ENCODE measurements at places on chromosomes 5 and 9. TPM values are rescaled to one million over a fixed set of nuclear protein-coding genes. Genes with fewer than 3 reads are reported as not detected.

SGCD gene
- 26.6 TPM for total RNA-seq

GOLGA2 gene
- 84.7 TPM for total RNA-seq

HK3 gene
- total RNA-seq: 11.3 TPM

SLC1A3 gene
- 5.2 TPM for total RNA-seq

ENG gene
- total RNA-seq: 76.0 TPM

FASTKD3 gene
- 13.3 TPM for total RNA-seq

CDKN2B gene
- total RNA-seq: 0.29 TPM

SPINK7 gene
- total RNA-seq: not detected

SLC45A2 gene
- total RNA-seq: 0.23 TPM

ZNF622 gene
- 14.5 TPM for total RNA-seq

CORO2A gene
- total RNA-seq: 1.4 TPM

NANS gene
- total RNA-seq: 26.4 TPM

UBAP2 gene
- total RNA-seq: 36.3 TPM

HMMR gene
- 11.0 TPM for total RNA-seq

FCN2 gene
- 1.2 TPM for total RNA-seq

OR1L4 gene
- total RNA-seq: not detected

LRRC70 gene
- 12.3 TPM for total RNA-seq

RNF44 gene
- total RNA-seq: 27.0 TPM

OR1J2 gene
- total RNA-seq: not detected

IRGM gene
- 0.12 TPM for total RNA-seq

PLAC8L1 gene
- total RNA-seq: not detected

SLC30A5 gene
- total RNA-seq: 60.5 TPM

LECT2 gene
- total RNA-seq: not detected

GFI1B gene
- total RNA-seq: 2.0 TPM

CNTNAP3 gene
- total RNA-seq: 9.2 TPM

IL7R gene
- 1.6 TPM for total RNA-seq

LCN12 gene
- 10.2 TPM for total RNA-seq

CCDC180 gene
- 24.8 TPM for total RNA-seq

TLR4 gene
- total RNA-seq: 18.2 TPM

PHF24 gene
- 0.23 TPM for total RNA-seq

SMIM32 gene
- 18.6 TPM for total RNA-seq

SLC12A2 gene
- total RNA-seq: 44.8 TPM

TMEM215 gene
- 0.88 TPM for total RNA-seq

PCDHGA6 gene
- 10.3 TPM for total RNA-seq

DCAF10 gene
- total RNA-seq: 29.8 TPM

IL9 gene
- not detected for total RNA-seq

RAB3C gene
- total RNA-seq: 0.58 TPM

LCP2 gene
- total RNA-seq: 11.1 TPM

ESM1 gene
- 17.0 TPM for total RNA-seq

B4GALT1 gene
- total RNA-seq: 56.2 TPM

HARS2 gene
- 31.9 TPM for total RNA-seq

Data from metanephros (tissue), 2 donors.